ENCODE measurements at places on chromosomes 16 and 17.

GRCh38 chr17:34164837-34165236 is 90.2 kb upstream of the CCL2 start:
- DNase-seq = no peak

DNA sequence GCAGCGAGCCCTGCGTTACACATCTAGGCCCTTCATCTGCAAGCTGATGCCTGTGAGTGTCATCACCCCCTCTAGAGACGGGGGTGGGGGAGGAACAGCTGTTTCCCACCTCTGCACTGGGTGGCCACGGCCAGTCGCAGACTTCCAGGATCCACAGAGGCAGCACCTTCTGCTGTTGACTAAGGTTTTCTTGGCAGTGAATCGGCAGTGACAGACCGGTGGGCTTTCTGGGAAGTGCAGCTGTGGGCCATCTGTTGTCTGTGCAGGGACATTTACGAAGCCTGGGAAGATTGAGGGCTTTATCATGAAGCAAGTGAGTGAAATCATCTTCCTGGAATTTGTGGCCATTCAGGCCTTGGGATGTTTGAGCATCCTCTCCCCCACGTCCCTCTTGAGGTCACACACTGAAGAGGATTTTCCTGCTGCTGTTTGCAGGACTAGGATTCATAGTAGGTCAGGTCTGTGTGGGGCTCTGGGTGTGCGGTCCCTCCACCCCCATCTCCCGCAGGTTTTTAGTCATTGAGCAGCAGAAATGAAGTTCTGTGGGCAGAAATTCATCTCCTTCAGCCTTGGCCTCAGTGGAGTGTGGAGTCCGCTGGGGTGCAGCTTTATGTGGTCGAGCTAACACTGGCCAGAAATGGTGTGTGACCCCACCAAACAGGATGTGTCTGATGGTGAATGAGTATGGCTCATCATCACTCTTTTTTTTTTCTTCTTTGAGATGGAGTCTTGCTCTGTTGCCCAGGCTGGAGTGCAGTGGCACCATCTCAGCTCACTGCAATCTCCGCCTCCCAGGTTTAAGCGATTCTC is 12.0 kb downstream of the PGS1 start:
- DNase-seq = no peak

- no peak for DNase-seq
Observed at GRCh38 chr17:11832401-11833137, 164.7 kb downstream of the ZNF18 start.

GRCh38 chr17:68097161-68097805 is 61.7 kb downstream of the KPNA2 start:
- no peak for DNase-seq

GRCh38 chr17:412211-413015 is 59.8 kb upstream of the RPH3AL start:
- peak; percentile 58 for DNase-seq

- DNase-seq = no peak
Observed at GRCh38 chr17:5035315-5035714, at the start of gene SLC52A1. TSS of gene SLC52A1 (minus strand) at chr17:5035426. CDS start at chr17:5034606, 820 bp downstream.

DNA sequence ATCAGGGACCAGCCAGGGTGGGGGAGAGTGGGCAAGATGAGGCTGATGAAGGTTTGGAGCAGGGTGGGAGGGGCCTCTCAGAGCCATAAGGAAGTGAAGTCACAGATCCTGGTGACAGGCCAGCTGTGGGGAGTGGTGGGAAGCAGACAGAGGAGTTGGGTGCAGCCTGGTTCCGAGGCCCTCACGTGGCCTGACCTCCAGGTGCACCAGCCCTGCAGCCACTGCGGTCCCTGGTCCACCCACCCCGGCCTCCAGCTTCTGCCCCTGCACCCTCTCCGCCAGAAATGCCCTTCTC is 3.9 kb upstream of the ZFPM1 start:
- DNase-seq = no peak

DNA sequence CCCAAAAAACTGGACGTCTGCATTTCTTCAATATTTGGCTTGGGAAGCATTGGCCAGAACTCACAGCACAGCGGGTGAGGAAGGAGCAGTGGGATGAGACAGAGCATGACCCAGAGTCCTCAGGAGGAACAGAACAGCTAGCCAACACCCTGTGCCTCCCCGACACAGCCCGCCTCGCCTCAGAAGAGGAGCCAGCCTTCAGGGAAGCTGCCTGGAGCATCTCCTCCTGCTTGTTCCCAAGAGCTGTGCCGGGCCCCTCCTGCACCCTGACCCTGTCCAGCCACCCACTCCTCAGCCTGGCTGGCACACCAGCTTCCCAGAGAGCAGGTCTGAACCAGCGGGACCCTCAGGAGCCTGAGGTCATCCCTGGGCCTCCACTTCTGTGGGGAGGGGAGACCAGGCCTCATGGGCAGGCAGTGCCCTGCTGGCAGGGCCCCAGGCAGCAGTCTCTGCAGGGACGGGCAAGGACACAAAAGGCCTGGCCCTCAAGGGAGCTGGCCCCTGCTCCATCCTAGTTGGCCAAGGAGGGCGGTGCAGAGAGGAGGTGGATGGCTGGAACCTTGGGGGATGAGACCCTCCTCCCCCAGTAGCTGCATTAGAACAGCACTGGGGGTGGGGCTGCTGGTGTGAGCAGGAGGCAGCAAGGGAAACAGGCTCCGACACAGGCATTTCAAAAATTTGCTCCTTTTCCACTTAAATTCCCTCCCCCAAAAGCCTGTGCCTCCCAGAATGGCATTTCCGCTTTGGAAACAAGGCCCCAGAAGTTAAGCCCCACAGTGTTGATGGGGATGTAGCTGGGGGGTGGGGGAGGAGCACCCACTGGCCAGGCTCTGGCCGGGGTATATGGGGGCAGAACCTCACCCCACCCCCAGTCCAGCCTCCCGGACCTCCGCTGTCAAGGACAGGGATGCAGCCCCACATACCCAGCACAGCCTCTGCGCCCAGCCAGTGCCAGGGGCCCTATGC is 1.8 kb upstream of the BCAR1 start:
- DNase-seq = no peak

GRCh38 chr17:64081802-64082799 is 47.8 kb downstream of the ERN1 start:
- DNase-seq = no peak

DNA sequence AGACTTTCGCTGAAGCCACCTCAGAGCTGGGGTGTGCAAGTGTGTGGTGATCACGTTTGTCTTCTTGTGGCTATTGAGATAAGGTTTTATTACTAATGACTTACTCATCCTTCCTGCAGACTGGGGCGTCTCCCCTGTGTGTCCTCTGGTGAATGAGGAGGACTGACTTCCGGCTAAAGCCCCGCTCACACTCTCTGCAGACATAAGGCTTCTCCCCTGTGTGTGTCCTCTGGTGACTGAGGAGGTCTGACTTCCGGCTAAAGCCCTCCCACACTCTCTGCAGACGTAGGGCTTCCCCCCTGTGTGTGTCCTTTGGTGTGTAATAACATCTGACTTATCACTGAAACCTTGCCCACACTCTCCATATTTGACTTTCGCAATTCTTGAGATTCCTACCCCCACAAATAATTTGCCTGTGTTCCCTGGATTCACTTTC is 19.4 kb downstream of the PRDM7 start:
- DNase-seq = peak; percentile 35

GRCh38 chr17:66928949-66929348 is 35.6 kb upstream of the CACNG4 start:
- no peak for DNase-seq

- DNase-seq = no peak
Observed at GRCh38 chr16:85605912-85606841, 6.9 kb upstream of the GSE1 start.

DNA sequence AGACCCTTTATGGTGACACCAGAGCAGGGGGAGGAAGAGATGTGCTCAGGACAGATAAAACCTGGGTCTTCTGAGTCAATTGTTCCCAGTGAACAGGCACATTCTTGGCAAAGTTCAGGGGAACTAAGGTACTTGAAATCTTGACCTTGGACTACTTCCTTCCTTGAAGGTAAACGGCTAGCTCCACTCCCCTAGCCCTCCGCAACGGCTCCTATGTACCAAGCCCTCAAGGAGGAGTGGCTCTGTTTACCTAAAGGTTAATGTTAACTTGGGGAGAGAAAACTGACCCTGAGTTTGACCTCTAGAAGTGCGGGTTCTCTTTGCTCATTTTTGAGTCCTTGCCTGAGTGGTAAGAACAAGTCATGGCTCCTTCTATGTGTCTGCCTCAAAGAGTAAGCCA is 7.8 kb downstream of the TTLL6 start:
- no peak for DNase-seq

DNA sequence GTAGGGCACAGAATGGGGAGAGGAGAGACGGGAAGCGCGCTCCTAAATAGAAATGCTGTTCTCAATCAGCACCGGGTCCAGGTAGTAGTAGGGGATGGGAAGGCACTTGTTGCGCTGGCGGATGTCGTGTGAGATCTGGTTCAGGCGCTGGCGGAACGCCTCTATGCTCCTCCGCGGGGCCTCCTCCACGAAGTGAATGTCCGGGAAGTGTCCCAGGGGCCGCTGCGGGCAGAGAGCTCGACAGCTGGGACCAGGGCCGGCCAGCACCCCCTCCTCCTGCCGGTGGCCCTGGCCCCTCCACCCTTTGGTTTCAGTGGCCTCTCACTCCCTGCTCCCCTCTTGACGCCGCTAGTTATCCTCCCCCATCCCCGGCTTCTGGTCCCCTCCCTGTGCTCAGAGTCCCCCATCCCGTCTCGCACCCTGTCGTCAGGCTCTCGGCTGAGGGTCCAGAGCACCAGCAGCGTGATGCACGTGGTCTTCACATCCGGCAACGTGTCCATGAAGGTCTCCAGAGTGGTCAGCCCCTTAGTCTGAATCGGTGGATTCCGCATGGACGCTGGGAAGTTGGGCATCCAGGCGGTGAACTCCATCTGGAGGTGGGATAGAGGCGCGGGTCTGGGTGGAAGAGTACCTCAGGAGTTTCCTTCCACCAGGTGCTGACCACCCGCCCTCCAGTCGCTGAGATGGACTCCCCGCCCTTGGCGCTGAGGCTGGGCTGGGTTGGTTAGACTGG is 14.6 kb downstream of the ALOX12B start:
- DNase-seq = peak; percentile 47

DNA sequence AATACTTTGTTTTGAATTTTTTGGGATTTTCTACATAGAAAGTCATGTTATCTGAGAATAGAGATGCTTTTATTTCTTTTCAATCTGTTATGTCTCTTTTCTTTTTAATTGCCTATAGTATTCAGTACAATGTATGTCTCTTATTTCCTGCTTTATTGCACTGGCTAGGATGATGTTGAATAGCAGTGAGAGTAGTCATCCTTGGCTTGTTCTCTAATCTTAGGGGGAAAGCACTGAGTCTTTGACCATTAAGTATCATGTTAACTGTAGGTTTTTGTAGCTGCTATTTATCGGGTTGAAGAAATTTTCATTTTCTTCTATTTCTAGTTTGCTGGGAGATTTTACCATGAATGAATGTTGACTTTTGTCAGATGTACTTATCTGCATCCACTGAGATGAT is 10.0 kb upstream of the ABCA3 start:
- no peak for DNase-seq

GRCh38 chr17:79707931-79708891 is 22.5 kb upstream of the ENPP7 start:
- DNase-seq = peak; percentile 65

DNA sequence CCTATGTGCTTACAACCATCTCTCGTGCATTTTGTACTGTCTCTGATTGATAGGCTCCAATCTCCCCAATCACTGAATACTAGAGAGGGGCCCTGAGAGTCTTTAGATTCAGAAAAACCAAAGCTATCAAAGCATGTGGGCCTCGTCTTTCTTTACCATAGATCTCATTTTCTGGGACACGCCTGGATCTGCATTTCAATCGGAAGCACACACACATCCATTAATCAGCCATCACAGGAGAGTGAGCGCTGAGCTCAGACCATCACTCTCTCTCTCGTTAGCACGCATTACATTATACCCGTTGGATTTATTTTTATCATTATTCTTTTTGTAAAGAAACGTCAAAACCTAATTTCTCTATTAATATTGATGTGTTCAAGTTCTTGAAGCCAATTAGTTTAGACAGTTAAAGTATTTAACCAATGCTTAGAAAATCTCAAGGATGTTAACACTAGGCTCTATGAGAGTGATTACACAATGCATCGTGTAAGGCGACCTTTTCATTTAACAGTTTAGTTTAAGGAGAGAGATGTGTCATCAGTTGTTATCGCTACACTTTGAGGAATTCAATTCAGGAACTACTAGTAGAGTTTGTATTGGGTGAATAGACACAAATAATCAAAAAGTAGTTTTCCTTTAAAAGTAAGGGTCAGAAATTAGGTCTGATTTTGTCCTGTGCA is 650.7 kb downstream of the CDH8 start:
- DNase-seq = no peak

- peak; percentile 2 for DNase-seq
Observed at GRCh38 chr16:27381236-27381635, 20.7 kb upstream of the IL21R start.

- peak; percentile 35 for DNase-seq
Observed at GRCh38 chr16:53664724-53665345, 38.8 kb downstream of the RPGRIP1L start.

DNA sequence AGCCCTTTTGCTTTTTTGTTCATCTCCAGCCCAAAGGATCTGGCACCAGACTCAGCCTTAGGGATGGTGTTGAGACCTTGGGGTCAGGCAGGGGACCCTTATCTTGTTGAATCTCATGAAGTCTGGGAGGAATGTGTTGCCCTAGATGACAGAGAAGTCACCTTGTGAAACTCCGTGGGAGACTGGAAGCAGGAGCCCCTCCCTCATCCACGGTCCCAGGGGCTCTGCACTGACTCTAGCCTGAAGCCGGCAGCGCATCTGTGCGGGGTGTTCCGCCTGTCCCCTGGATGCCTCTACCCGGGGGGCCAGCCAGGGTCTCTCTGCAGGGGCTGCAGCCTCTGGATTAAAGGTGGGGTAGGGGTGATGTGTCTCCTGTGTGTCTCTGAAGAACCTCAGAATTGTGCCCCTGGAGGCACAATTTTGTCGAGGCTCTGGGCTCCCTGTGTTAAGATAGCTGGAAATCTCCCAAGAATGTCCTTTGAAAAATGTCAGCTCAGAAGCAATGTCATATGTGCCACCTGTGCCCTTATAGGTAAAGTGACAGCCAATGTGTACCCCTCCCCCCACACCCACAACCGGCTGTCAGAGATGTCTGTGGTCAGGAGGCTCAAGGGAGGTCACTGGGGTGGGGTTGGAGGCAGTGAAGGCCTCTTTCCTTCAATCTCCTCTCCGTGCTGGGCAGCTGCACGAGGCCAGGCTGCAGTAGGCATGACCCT is 32.1 kb upstream of the CDC42EP4 start:
- no peak for DNase-seq

- DNase-seq = no peak
Observed at GRCh38 chr16:87435372-87436224, 43.5 kb downstream of the MAP1LC3B start.

DNA sequence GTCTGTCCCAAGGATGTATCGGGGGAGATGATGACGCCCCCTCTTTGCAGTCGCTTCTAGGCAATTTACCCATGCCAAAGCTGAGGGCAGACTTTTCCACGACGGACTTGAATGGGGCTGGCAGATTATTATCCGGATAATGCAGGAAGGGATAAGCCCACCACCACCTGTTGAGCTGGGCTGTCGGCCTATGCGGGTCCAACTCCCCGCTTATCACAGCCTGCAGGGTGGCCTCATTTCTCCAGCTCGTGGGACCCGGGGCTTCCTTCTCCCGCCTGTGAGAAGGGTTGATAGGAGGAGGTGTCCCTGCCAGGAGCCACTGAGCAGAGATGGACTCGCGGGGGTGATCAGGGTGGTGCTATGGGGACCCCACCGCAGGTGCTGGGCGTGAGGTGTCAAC is 559 bp downstream of the CACNG5 start:
- no peak for DNase-seq

GRCh38 chr16:17939723-17940122 is 396.8 kb downstream of the NPIPA8 start:
- DNase-seq = no peak

GRCh38 chr16:72665701-72666100 is 382.2 kb downstream of the ZFHX3 start:
- DNase-seq = no peak

- no peak for DNase-seq
Observed at GRCh38 chr17:61720016-61720795, 129.2 kb upstream of the NACA2 start.

All from activated CD4-positive, alpha-beta T cell treated with anti-CD3 and anti-CD28 coated beads, Interleukin-2, amount 50 U/mL, for 48 hours (primary cell).